ENCODE measurements at places on chromosomes 3 and 15.

DNA sequence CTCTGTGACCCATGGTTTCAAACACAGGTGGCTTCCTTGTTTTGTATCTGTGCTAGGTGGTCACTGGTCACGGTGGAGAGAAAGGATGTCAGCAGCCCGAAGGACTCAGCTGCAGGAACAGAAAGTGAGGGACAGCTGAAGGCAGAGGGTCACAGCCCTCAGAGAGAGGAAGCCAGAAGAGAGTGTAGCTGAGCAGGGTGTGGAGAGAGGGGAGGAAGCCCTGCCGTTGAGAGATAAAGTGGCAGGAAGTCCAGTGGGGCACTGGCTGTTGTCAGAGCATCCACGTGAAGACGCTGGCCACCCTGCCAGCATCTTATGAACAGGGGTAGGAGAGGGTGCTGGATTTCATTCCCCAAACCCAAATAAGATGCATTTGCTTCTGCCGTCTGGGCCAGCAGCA, 36.9 kb downstream of the LIMD1 start:
- DNase-seq, result no peak

DNA sequence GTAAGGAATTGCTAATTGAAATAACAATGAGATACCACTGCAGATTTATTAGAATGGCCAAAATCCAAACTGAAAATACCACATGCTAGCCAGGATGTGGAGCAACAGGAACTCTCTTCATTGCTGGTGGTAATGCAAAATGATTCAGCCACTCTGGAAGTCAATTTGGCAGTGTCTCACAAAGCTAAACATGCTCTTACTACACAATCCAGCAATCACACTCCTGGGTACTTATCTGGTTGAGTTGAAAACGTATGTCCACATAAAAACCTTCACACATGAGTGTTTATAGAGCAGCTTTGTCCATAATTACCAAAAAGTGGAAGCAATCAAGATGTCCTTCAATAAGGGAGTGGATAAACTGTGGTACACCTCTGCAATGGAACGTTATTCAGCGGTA, 113.3 kb downstream of the SMAD6 start:
- peak; percentile 71 for DNase-seq

DNA sequence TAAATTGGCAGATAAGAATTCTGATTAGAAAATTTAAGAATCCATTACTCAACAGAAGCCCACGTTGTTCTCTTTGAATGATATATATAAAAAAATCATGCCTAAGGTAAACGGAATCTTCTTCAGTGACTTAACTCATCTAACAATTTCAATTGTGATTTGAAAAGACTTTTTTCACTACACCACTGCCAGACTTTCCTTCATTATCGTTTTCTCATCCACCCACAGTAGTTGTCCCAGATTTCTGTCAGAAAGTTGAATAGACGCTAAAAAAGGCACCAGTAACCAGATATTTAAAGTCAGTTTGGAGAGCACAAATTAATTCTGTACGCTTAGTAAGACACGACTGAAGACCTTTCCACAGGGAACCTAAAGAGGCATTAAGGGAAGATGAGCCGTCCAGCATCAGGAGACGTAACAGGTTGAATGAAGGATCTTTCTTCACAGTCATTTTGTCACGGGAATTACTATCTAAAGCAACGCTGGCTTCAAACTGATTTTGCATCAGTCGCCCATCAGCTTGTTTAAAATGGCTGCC, 1.3 kb downstream of the HIGD1A start:
- no peak for DNase-seq

DNA sequence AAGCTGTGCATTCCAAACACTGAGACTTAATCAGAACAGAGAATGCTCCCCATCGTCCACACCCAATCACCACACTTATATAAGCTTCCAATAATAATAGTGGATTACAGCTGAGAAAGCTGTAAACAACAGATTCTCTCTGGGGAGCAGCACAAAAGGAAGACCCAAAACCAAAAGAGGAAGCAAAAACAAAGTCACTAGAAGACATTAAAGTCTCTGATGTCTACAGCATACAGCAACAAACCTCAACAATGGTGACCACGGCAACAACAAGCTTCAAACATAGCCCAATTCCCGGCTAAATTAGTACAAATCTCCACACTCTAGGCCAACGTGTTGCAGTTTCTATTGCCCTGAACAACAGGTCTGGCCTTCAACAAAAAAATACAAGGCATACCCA, 37.7 kb downstream of the ZDHHC23 start:
- no peak for DNase-seq

GRCh38 chr3:148101061-148101460, 596.6 kb upstream of the AGTR1 start:
- DNase-seq, result peak; percentile 65

DNA sequence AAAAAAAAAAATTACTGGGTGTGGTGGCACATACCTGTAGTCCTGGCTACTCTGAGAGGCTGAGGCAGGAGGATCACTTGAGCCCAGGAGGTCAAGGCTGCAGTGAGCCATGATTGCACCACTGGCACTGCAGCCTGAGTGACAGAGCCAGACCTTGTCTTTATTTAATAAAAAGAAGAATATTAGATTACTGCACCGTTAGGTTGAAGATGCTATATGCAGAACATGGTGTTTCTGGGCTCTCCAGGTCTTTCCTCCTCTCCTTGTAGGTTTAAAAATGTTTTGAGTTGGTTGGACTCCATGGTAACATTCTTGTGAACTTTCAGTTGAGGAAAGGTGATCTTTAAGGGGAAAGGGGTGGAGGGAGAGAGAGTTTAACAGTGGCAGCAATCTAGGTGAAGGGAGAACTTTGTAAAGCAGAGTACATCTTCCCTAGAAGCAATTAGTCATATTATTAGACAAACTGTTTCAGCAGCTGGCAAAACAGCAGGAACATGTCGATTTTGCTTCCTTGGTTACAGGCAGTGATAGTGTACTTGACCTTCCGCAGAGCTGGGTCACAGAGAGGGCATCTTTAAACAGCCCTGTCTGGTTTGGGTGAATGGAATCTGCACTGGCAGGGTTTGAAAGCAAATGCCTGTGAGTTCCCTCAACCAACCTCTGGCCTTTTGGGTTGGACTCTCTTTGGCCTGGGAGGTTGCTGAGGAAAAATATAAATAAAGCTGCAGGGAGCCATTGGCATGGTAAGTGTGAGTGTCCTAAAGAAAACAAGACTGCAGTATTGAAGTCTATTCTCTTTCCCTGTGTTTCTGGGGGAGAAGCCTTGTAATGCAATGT, 42.8 kb downstream of the NR2C2 start:
- DNase-seq, result peak; percentile 26

- no peak for DNase-seq
Measured at GRCh38 chr3:186625600-186626042, 12.8 kb downstream of the AHSG start.

GRCh38 chr3:88478460-88478859, 328.7 kb downstream of the C3orf38 start:
- peak; percentile 4 for DNase-seq

DNA sequence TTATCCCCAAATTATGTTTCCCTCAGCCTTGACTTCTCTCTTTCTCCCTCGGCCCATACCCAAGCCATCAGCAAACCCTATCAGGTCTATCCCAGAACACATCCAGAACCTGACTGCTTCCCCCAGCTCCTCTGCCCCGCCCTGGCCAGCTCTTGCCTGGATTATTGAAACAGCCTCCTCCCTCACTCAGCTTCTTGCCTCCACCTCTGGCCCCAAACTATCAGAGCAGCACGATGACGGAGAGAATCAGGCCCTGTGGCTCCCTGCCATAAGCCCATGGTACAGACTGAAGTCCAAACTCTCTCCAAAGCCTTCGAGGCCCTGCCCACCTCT, 105.3 kb upstream of the LINGO1 start:
- DNase-seq, result no peak
